ENCODE measurements at places on chromosomes 3 and 15.

- DNase-seq = no peak
Measured at GRCh38 chr3:66609660-66610561, 109.1 kb upstream of the LRIG1 start.

DNA sequence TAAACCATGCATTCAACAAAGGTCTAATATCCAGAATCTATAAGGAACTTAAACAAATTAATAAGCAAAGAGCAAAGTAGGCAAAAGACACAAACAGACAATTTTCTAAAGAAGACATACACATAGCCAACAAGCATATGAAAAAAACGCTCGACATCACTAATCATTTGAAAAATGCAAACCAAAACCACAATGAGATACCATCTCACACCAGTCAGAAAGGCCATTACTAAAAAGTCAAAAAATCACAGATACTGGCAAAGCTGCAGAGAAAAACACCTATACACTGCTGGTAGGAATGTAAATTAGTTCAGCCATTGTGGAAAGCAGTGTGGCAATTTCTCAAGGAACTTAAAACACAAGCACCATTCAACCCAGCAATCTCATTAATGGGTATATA, 53.8 kb downstream of the FSIP1 start:
- no peak for DNase-seq

DNA sequence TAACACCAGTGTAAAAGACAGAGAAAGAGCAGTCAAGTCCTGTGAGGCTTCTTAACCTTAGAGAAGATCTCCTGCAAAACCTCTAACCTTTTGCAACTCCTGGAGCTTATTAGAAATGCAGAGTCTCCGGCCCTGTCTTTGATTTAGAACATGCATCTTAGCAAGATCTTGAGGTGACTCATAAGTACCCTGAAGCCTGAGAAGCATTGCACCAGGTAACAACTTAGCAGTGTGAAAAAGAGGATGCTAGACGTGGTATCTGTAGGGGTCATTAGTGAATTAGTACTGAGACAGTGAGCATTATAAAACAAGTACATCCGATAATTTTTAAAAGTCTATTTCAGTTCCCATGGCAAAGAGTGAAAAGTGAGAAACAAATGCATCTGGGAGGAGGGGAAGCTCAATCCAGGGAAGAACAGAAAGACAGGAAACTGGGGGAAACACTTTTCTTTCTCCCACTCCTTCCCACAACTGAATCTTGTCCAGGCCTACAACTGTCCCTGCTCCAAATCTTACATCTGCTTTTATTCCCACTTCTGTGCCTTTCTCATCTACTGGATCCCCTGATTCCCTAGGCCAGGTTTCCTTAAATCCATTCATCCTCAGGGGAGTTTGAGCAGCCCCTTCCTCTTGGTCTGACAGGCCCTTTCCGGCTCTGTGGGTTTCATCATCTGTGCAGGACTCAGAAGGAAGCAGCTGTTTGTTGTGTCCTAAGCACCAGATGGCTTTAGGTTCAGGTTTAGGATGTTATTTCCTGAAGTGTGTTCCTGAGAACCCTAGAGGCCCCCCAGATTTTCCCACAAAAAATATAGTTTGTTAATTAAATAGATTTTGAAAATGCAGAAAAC, 128.1 kb upstream of the IL12A start:
- no peak for DNase-seq

- DNase-seq = no peak
Measured at GRCh38 chr3:4421121-4421520, 45.9 kb downstream of the SUMF1 start.

DNA sequence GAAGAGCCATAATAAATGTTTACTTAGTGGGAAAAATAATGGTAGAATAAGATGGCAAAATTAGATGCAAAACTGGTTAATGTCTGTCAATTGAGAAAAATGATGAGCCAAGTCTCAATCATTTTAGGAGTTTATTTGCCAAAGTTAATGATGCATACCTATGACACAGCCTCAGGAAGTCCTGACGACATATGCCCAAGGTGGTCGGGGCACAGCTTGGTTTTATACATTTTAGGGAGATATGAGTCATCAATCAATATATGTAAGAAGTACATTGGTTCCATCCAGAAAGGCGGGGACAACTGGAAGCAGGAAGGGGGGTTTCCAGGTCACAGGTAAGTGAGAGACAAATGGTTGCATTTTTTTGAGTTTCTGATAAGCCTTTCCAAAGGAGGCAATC, 31.5 kb downstream of the CLEC3B start:
- DNase-seq = no peak

DNA sequence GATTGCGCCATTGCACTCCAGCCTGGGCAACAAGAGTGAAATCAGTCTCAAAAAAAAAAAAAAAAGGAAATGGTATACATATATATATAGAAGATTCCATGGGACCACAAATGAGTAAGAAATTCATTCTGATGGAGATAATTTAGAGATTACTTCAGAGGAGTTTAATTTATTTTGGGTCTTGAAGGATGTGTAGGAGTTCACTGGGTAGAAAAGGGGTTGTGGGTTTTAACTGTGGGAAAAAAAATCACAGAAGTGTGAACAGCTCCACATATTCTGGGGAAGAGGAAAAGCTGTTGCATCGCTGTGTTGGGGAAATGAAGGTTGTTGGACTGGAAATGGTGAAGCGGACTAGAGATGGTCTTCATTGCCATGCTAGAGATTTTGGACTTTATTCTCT, 4.1 kb upstream of the ICE2 start:
- no peak for DNase-seq

GRCh38 chr3:43862992-43863805, 172.5 kb downstream of the ABHD5 start:
- DNase-seq = no peak

- DNase-seq = no peak
Measured at GRCh38 chr15:96699871-96700401, 369.4 kb downstream of the NR2F2 start.

DNA sequence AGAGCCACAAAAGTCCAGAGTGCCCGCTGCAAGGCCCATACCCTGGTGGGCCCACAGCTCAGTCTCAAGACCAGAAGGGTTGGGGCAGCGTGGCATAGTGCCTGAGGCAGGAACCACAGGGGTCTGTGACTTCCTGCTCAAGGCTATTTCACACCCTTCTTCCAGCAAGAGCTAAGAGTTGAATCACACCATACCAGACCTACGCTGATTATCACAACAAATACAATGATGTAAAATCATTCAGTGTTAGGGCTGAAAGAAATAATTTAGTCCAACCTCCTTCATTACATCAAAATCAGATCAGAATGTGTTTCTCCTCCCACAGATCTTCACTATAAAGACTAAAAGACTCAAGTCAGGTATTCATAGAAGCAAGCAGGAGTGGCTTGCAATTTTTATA, 27.8 kb upstream of the ST8SIA2 start:
- no peak for DNase-seq

- DNase-seq = no peak
Measured at GRCh38 chr15:101326462-101327146, 31.6 kb upstream of the SNRPA1 start.

DNA sequence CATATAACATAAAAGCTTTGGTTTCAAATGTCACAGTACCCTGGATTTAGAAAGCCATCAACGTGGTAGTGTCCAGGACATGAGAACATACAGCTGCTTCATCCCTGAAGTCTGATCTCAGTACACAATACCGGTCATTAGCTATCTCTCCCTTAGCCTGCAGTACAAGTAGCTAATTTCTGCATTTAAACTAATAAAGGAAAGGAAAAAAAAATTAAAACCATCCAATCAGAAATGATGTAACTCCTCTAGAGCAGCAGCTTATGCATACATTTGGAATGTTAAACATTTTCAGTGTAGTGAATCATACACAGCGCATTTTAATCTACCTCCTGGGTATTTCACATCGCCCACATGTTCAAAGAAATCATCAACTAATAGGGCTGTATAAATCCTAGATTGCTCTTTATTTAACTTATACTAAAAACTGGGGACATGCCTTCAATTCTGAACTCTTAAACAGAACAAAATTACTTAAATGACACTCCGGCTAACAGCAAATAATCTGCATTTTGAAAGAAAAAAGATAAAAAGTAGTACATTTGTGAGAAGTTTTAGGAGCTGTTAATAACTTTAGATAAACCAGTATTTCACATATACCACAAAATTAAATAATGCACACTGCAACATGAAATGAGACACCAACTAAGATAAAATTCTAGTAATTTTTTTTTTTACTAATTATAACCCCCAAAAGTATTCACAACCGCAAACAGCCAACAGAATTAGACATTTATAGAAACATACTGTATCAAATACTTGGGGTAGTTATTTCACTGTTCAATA, 3.7 kb downstream of the IGF2BP2 start:
- DNase-seq = no peak

GRCh38 chr3:154427685-154428285, 2.2 kb downstream of the GPR149 start:
- no peak for DNase-seq

DNA sequence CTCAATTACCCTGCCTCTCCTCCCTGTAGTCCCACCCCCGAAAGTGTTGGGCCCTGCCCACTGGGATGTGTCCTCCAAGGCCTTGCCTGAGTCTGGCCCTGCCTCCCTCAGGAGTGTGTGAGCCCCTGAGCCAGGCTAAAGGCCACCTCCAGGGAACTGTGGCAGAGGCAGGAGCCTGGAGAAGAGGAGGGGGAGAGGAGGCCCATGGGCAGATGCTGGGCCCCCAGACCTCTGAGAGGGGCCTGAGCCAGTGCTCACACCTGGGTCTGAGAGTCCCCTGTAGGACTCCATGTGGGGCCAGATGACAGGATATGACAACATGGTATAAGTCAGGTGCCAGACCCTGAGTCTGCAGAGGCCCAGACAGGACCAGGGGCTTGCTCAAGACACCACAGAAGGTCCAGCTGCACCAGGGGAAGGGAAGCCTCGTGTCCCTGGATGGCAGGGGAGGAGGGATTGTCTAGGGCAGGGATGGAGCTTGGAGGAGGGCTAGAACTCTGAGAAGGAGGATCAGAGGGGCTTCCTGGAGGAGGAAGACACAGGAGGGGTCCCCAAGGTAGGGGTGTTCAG, 217.9 kb downstream of the TBC1D2B start:
- no peak for DNase-seq

GRCh38 chr3:4981294-4981664, 2.0 kb downstream of the BHLHE40 start:
- DNase-seq = no peak

- no peak for DNase-seq
Measured at GRCh38 chr15:71057581-71057980, 57.7 kb upstream of the THSD4 start.

- DNase-seq = no peak
Measured at GRCh38 chr3:183626877-183627594, 8.4 kb upstream of the KLHL24 start.

DNA sequence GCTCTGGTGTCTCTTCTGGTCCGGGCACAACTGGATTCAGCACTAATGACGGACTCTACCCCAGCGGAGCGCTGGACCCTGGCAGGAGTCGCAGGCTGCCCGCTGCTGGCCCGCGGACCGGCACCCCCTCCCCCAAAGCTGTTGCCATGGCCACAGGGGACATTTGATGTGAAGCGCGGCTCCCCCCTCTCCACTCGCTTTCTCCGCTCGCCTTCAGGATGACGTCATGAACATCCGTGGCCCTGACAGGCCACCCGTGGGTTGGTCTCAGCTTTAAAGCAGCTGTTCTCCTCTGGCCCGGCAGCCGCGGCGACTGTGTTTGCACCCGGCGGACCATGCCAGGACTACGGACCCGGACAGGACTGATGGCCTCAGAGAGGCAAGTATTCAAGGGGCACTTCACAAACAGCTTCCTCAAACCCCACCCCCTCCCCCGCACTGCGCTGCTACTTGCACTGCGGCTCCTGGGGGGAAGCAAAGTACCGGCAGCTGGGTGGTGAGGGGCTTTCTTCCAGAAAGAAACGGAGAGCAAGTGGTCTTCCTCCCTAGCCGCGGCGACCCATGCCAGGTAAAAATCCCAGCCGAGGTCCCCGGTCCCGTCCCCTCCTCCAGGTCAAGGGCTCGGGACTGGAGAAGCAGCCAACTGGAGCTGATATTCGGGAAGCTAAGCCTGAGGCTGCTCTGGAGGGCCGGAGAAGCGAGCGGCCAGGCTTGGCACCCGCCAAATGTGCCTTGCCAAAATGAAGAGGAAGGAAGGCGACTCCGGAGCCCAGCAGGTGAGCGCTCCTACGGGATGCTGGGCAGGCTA, 16.6 kb upstream of the AEN start:
- no peak for DNase-seq

DNA sequence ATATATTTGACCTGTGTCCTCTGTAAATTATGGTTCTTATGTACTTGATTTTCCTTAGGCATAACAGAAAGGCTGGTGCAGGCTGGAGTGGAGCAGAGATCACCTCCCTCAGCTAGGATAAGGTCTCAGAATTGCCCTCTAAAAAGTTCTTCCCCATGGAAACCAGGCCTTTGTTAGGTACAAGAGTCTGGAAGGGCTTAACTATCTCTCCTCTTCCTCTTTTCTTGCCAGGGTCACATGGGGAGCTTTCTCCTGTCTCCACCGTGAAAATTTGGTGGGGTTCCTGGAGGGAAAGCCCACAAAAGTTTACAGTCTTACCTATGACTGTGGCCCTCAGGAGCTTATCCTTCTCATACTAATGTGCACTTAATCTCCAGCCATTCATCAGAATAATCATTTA, 633.2 kb downstream of the MCTP2 start:
- no peak for DNase-seq

DNA sequence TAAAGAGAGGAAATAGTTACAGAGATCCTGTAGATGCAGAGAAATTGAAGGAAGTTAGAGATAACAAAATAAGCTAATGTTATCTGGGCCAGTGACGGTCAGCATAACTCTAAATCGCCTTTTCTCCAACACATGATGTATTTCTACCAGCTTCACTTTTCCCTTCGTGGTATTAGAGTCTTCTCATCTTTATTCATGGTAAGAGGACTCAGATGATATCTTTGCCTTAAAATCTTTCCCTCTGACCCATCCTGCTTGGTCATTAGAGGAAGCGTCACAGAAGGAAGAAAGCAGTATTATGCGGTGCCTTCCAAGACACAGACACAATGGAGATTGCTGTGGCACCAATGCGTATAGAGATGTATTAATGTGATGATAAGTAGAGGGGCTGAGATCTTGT, 320.7 kb upstream of the GOLIM4 start:
- DNase-seq = no peak

DNA sequence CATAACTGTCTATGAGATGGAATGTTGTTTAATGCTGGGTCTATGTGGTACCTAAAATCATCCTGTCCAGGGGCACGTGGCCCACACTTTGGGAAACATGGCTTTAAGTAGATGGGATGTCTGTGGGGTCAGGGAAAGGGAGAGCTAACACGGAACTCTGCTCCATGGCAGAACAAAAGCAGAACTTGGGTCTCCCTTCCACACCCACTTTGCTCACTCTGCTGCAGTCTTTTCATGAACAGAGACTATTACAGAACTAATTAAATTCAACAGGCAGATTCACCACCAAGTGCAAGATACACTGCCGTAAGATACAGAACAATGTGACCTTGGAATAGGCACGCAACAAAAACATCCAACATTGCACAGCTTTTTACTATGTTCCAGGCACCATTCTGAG, 28.2 kb downstream of the POPDC2 start:
- no peak for DNase-seq

DNA sequence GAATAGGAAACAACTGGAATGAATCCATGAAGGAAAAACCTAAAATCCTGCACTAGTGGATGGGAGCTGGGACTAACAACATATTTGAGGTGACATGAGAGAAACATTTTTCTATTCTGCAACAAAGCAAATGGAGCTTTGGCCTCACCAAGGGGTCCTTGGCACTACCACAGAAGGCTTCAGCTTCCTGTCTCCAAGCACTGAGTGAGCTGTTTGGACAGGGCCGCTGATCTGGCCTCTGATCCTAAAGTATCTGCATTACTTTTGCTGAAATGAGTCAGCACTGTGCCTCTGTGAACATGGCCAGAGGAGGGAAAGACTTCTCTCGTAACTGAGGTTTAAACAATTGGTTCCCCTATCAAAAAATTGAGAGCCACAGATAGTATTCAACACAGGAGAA, 9.0 kb downstream of the ARPP21 start:
- no peak for DNase-seq

Measured in stimulated activated CD8-positive, alpha-beta memory T cell treated with anti-CD3 and anti-CD28 coated beads, Interleukin-15, amount 100 ng/mL, for 1 hour (primary cell).